ENCODE measurements at places on chromosomes 7 and 10.

DNA sequence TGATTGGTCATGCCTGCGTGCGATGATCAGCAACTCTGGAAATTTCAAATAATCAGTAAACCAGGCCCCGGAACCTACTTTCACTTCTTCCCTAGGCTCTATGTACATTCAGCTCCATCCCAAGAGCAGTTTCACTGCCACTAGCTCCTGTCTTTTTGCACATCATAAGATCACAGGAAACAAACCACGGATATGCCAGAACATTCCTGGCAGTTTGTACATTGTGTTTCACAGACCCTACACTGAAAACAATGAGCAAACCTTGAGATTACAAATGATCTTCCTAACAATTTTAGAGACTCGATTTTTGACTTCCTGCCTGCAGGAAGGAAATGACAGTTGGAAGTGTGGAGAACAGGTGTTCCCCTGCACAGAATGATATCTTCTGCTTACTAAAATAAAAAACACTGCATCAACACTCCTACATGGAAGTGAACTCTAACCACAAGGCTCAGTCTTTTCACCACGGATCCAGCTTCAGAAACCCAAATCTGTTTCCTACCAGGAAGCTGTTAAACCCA, 7.6 kb upstream of the TMEM236 start:
- no peak for DNase-seq

DNA sequence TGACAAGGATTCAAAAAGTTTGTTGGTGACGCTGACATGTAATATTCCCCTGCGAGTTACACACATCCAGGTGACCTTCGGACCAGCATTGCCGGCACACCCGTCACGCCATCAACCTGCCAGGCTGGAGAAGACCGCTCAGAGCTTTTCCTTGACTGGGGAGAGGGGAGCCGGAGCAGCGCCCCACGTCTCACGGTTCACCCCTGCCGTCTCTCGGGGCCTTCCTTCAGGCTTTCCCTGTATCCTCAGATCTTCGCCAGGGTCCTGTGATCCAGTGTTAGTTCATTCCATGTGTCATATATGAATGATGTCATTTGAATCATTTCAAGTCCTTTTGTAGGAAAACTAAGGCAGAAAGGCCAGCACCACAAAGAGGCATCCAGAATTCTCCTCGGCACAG, 127.8 kb downstream of the MGMT start:
- no peak for DNase-seq

- DNase-seq, result no peak
These were observed 216.9 kb downstream of the LRMDA start for GRCh38 chr10:75648351-75648750.

DNA sequence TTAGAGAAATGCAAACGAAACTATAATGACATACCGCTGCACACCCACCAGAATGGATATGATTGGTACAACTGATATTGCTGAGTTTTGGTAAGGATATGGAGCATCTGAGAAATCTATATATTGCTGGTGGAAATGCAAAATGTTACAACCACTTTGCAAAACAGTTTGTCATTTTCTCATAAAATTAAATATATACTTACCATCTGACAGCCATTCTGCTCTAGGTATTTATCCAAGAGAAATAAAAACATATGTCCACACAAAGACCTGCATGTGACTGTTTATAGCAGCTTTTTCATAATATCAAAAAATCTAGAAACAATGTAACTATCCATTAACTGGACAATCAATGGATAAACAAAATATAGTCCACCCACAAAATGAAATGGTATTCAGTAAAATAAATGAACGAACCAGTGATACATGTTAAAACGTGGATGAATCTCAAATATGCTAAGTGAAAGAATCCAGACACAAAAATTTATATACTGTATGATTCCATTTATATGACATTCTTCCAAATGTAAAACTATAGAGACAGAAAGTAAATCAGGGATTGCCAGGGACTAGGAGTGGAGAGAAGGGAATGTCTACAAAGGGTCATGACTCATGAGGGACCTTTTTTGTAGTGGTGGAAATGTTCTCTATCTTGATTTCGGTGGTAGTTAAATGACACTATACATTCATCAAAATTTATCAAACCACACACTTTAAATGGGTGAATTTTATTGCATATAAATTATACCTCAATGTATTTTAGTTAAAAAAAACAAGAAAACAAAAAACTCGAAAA, 312.0 kb upstream of the GLI3 start:
- no peak for DNase-seq

DNA sequence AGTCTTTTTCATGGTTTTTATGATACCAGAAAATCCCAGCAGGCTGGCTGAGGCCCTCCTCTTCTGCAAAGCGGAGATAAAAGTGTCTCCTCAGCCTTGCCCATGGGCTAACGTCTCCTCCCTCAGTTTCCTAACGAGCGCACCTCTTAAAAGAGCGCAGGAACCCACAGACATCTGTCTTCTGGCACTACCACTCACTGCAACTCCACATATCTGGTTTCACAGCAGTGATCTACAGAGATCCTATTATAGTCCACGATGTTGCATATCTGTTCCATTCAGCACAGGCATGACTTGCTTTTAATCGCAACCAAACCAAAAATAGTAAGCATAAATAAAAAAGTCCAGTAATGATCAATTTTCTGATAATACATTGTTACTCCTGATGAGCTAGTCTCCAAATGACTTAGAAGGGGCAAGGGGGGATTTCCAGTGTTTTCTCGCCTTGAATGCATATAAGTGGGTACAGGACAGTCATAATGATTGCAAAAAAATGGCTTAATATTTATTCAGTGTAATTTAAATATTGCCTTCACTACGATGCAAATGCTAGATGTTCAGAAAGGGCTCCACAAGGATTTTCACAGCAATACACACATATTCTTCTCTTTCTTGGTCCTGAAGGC, 20.9 kb downstream of the ANKRD22 start:
- DNase-seq, result no peak

- DNase-seq, result no peak
These were observed 125.3 kb upstream of the CELF2 start for GRCh38 chr10:10892290-10892875.

DNA sequence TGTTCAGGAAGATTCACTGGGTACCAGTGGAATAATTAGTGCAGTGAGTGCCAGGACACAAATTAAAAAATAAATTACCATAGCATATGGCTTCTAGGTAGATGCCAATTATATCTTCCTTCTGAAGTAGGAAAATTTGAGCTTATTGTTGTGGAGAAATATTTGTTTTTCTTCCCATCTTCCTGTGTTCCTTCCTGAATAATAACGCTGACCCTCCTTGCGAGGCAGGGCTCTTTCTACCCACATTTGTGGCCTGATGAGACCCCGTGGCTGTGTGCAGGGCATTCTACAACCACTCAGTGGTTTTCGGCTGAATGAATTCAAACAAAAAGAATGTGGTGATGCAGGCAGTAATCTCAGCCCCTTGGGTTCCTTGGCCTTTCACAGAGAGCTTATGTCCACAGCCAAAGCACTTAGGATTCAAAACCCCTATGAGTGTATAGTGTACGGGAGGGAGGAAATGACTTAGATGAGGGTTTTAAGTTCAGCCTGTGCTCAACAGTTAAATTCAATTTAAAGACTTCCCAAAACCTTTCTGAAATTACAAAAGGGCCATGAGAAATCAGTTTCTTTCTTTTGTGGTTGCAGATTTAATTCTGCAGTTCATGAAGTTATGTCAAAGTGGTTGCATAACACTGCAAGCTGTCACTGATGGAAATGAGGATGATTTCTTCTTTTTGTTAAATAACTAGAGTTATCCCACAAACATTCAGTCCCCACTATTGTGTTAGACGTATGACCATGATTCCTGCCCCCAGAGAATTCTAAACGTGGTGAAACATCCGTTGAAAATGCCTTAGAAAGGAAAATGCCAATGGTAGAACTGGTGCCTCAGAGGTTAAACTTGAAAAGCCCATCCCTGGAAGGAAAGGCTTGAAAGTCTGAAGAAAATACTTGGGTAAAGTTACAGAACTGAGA, 255.3 kb downstream of the FZD1 start:
- peak; percentile 18 for DNase-seq

- no peak for DNase-seq
These were observed 41.7 kb downstream of the ZWINT start for GRCh38 chr10:56319386-56319785.

- no peak for DNase-seq
These were observed 89.6 kb downstream of the AUTS2 start for GRCh38 chr7:69687739-69688433.

DNA sequence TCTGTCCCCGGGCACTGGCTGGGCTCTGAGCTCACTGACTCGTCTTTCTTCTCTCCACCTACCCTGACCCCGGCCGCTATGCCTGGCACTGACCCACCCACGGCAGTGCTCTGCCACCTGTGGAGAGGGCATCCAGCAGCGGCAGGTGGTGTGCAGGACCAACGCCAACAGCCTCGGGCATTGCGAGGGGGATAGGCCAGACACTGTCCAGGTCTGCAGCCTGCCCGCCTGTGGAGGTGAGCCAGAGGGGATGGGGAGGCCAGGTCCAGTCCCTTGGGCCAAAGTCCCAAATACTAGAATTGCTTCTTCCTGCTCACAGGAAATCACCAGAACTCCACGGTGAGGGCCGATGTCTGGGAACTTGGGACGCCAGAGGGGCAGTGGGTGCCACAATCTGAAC, 27.3 kb downstream of the TBATA start:
- no peak for DNase-seq

GRCh38 chr7:32670110-32671025, 175.1 kb downstream of the AVL9 start:
- DNase-seq, result no peak

DNA sequence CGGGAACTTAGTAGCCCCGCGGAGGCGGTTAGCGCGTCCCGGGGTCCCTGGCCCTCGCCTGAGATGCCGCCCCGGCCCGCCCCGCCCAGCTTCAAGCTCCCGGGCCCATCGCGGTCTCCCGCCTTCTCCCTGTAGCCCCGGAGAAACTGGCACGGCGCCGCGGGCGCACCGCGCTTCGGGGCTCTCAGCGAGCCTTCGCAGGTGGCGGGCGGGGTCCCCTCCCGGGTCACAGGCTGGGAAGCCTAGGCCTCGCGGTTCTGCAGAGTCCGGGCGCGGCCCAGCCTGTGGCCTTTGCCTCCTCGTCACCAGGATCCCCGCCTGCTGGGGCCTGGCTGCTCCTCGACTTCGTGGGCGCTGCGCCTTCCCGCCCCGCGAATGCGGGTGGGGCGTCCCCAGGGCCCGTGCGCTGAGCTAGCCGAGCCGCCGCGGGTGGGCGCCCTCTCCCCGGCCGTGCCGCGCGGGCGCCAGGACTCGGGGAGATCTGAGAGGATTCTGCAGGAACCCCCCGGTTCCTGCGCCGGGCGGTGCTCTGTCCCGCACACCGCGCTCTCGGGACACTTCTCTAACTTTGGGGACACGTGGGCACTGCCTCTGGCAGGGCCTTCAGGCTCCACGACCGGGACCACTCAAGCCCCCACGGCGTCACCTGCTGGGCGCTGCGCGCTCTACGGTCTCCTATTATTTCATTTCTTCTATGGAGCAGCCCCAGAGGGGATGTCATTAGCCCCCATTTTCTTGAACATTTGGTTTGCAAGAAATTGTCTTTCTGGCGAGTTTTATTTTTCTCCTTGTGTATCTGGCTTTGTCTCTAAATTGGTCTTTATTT, 682 bp upstream of the RGS10 start:
- no peak for DNase-seq

- no peak for DNase-seq
These were observed 267.0 kb downstream of the MAD1L1 start for GRCh38 chr7:1965579-1966294.

DNA sequence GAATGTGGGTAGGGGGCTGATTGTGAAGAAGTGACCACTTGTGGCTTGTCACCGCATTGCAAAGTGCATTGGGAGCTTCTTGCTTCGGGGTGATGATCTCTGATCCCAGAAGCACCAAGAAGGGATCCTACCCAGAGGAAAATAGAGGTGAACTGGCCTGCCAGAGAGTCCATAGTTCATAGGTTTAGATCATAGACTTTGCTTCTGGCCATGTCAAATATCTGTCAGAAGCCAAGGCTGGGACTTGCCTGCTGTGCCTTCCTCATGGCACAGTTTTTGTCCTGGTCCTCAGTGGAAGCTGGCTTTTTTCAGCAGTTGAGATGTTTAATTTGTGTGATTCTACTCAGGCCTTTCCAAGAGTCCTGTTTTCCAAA, 1.1 kb downstream of the ZSWIM8 start:
- DNase-seq, result no peak

DNA sequence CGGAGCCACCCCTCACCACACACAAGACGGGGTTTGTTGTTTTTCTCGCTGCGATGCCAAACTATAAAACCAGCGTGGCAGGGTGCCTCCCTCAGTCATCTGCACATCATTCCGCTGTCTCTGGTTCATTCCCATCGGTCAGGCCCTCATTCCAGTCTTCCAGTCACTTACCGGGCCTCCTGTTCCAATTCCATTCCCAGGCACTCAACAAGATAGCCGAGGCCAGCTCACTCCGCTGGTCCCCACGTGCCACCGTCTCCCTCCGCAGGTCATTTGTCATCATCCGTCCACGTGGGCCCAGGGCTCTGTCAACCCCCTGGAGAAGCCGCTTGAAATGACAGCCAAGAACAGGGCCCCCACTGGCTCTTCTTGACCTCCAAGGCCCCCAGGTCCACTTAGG, 6.1 kb upstream of the TMEM184A start:
- no peak for DNase-seq

DNA sequence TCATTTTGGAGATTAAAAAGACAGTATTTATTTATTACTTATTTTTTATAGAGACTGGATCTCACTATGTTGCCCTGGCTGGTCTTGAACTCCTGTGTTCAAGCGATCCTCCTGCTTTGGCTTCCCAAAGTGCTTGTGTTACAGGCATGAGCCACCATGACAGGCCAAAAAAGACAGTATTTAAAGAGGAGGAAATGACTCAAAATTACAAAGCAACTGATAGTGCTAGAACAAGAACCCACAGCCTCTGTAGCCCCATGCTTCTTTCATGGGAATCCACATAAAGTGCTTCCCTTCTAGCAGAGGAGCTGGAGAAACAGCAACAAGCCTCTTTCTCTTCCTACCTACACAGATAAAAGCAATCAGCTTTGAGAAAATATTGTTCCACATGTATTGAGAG, 230.7 kb upstream of the PODXL start:
- DNase-seq, result no peak

GRCh38 chr7:127365164-127365956, 27.1 kb downstream of the ZNF800 start:
- no peak for DNase-seq

GRCh38 chr7:75795831-75796285, 17.7 kb downstream of the CCL24 start:
- DNase-seq, result no peak

DNA sequence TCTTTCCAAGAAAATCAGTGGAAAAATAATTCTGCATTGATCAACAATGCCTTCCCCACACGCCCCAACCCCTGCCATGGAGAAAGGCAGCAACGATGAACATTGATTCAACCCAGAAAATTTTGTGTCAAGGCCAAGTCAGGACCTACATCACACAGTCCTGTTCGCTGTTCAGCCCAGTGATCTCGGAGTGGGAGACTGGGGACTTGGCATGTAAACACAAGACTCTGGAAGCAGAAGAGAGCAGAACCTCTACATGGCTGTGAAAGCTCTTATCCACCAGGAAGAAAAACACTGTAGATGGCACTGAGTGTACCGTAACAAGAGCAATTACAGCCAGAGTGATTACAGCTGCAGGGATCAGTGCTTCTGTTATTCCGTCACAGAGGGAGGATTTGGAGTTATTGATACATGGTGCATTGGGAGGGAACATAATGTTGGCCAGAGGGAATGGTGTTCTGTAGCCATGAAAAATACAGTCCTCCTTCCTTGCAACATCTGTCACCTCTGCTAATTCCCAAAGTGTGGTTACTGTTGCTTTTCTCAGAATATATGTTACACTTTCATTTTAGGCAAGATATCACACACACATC, 136.6 kb downstream of the IQUB start:
- DNase-seq, result no peak

All from fibroblast of skin of left biceps (primary cell).